ENCODE measurements at places on chromosomes 7 and 10.

GRCh38 chr10:26221541-26221940 lies 5.0 kb downstream of the GAD2 start:
- no peak for DNase-seq

- DNase-seq = peak; percentile 22
These were observed 473 bp downstream of the ADCK2 start for GRCh38 chr7:140673063-140673773.

DNA sequence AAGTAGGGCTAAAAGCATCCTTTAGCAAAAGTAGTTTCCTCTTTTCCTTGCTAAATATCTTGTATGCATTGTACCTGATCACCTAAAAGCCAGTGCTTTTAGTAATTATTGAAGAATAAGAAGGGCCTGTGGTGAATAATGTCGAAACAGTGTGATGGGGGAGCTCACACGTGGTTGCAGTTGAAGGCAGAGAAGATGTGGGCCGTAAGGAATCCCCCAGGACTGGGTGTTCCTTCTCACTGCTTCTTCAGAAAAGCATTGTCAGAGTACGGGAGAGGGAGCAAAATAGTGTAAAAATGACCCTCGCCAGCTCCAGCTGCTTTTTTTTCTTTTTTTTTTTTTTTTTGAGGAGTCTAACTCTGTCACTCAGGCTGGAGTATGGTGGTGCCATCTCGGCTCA lies 201.1 kb downstream of the NSUN6 start:
- DNase-seq = no peak

DNA sequence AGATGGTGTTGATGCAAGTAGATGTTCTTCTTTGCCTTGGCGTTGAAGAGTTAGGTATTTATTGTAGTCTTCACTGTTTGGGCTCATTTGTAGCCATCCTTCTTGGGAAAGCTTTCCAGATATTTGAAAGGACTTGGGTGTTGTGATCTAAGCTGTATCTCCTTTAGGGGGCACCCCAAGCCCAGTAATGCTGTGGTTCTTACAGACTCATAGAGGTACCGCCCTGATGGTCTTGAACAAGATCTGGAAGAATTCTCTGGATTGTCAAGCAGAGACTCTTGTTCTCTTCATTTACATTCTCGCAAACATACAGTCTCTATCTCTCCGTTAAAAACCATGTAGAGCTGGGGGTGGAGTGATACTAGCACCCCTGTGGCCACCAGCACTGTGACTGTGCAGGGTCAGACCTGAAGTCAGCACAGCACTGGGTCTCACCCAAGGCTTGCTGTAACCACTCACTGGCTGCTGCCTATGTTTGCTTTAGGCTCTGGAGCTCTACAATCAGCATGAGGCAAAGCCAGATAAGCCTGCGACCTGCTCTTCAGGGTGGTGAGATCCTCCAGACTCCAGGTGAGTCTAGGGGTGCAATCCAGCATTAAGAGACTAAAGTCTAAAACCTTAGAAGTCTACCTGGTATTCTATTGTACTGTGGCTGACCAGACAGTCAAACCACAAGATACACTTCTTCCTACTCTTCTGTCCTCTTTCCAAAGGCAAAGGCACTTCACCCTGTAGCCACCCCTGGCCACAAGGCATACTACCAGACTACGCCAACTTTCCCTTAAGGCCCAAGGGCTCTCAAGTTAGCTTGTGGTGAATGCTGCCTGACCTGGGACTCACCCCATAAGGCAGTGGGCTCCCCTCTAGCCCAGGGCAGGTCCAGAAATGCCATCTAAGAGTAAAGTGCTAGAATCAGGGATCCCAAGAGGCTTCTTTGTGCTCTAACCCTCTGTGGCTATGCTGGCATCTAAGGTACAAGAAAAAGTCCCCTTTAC lies 209.7 kb upstream of the TMEM196 start:
- DNase-seq = peak; percentile 54

GRCh38 chr7:19853261-19853832 lies 79.9 kb upstream of the TMEM196 start:
- no peak for DNase-seq

DNA sequence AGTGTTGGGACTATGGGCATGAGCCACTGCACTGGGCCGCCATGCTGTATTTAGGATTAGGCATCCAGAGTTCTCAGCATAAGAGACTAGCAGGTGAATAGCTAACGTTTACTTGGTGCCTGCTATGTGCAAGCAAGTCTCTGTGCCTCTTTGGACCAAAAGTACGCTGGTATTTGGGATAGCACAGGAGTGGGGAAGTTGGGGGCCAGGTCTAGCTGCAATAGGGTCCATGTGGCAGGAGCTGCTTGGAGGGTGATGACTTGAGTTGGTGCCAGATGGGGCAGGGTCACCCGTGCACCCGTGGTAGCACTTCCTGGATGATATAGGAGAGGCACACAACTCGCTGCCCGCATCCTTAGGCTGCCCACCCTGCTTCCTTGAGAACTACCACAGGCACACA lies 22.4 kb downstream of the NACAD start:
- DNase-seq = no peak

GRCh38 chr10:69182005-69182404 lies 2.0 kb downstream of the SUPV3L1 start:
- DNase-seq = no peak

- DNase-seq = no peak
These were observed 62.3 kb upstream of the BTBD16 start for GRCh38 chr10:122208571-122209430.

- peak; percentile 85 for DNase-seq
These were observed 32.8 kb downstream of the GOLGA7B start for GRCh38 chr10:97882142-97883091.

- DNase-seq = no peak
These were observed 322.0 kb downstream of the AGMO start for GRCh38 chr7:15239801-15240200.

DNA sequence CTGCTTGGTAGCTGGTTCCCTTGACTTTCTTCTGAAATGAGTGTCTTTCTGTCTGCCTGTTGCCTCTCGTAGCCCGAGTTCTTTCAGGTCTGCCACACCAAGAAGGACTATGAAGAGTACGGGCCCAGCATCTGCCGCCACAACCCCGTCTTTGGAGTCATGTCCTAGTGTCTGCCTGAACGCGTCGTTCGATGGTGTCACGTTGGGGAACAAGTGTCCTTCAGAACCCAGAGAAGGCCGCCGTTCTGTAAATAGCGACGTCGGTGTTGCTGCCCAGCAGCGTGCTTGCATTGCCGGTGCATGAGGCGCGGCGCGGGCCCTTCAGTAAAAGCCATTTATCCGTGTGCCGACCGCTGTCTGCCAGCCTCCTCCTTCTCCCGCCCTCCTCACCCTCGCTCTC lies 94.8 kb downstream of the ACTR3B start:
- DNase-seq = no peak

GRCh38 chr10:44516891-44517290 lies 132.0 kb upstream of the CXCL12 start:
- no peak for DNase-seq

DNA sequence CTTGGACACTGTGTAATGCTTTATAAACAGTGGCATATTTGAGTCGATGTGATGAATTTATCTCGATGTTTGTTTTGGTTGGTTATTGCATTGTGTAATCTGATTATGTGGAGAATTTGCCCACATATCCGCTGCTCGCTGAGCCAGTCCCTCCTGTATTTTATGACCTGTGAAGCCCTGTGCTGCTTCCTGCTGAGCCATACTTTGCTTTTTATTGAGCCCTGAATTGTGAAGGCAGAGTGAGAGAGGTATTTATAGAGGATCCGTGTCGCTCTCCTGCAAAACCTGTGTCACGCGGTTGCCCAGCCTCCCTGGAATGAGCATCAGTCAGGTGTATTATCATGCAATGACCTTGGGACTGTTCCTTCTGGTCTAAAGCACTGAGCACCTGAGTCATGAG lies 253.7 kb downstream of the ARHGAP21 start:
- no peak for DNase-seq

- no peak for DNase-seq
These were observed 18.9 kb downstream of the NKX2-3 start for GRCh38 chr10:99551616-99552015.

GRCh38 chr7:82441669-82442478 lies 1.7 kb downstream of the CACNA2D1 start:
- peak; percentile 14 for DNase-seq

All from fibroblast of skin of back (primary cell).